LHCN-M2 (cell line): ENCODE measurements at places on chromosomes 4 and X.

GRCh38 chr4:52250154-52250553, 199.1 kb downstream of the SPATA18 start:
- peak; percentile 1 for DNase-seq

GRCh38 chr4:2598511-2599303, 62.3 kb downstream of the FAM193A start:
- DNase-seq, result no peak

DNA sequence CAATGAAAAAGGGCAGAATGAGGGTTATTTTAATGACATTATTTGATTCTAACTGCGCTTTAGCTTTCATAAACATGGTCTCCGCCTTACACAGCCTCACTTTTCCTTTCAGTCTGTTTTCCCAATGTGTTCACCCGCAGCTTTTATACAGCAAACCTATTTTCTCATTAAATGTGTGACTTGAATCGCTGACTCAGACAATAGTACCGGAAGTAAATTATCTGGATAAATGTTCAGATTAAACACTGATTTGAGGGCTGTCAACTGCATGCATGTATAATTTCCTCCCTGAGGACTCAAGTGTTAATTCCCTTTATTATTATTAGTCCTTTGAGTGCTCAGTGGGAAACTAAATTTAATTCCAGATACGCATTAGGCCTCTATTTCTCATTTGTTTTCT, 117.3 kb downstream of the FAM133A start:
- DNase-seq, result no peak

GRCh38 chr4:189202182-189202868, 738.3 kb upstream of the FRG1 start:
- peak; percentile 61 for DNase-seq

DNA sequence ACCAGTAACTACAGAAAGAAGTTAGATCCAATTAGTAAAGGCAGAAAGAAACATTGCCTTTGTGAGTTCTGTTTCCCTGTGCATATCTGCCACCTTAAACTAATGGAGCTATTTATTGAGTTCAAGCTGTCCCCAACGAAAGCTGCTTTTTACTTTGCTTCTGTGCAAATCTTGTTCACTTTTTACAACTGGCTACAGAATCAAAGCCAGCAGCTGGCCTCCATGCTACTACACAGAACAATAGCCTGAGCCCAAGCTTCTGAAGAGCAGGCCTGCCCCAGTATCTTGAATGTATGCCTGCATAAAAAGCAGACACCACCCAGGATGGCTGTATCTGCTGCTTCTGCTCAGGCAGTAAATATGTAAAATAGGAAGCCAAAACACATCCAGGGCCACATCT, 28.1 kb downstream of the ANK2 start:
- no peak for DNase-seq

DNA sequence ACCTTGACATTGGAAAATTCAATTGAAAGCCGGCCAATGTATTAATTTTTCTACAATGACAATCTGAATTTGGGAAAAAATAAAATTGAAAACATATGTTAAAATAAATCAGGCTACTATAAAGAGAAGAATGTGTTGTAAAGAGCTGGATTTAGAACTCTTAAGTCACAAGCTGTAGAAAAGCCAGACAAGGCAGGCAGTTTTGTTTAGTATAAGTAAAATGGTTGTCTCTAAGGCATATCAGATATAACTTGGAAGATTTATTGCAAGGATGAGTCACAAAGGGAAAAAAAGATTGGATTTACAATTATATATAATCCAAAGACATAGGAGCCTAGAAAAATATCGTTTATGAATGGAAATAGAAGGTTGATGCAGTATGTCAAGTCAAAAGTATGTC, 549.1 kb upstream of the EPHA5 start:
- DNase-seq, result no peak

DNA sequence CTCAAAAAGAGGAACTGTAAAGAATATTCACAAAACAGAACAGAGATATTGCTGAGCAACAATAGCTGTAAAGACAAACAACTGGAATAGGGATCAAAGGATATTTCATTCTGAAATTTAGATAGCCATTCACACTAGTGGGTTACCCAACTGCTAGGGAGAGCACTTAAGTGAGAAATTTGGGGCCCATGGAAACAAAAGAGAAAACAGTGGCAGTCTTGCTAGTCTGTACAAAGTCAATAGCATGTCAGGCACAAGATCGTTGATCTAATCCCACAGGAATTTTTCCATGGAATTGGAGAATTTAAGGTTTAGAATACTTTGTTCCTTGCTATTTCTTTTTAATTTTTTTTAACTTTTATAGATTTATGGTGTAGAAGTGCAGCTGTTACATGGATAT, 467.0 kb downstream of the PCDH18 start:
- DNase-seq, result peak; percentile 76

DNA sequence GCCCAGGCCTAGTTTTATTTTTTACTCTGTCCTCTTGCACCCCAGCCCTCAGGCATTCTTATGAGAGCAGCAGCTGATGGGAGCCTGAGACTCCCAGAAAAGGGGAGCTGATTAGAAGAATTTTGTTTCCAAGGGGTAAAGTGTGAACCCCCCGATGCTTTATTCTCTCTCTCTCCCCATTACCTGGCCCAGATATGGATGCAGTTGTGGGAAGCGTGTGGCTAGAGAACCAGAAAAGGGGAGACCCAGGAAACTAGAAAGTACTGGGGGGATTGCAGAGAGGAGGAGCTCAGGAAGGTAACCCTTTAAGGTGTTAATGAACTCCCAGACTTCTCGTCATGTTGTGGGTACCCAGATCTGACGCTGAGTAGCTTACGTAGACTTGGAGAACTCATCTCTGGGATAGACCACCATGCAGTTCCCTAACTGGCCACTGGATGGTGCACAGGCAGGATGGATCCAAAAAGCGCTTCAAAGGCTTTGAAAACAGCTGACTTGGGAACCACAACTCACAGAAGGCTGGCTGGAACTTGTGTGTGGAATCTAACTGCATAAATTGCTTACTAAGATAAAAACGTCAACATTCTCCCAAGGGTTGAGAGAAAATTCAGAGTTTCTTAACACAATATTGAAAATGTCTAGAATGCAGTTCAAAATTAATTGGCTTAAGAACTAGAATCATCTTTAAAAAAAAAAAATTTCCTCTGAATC, 64.7 kb downstream of the TBC1D14 start:
- peak; percentile 84 for DNase-seq

DNA sequence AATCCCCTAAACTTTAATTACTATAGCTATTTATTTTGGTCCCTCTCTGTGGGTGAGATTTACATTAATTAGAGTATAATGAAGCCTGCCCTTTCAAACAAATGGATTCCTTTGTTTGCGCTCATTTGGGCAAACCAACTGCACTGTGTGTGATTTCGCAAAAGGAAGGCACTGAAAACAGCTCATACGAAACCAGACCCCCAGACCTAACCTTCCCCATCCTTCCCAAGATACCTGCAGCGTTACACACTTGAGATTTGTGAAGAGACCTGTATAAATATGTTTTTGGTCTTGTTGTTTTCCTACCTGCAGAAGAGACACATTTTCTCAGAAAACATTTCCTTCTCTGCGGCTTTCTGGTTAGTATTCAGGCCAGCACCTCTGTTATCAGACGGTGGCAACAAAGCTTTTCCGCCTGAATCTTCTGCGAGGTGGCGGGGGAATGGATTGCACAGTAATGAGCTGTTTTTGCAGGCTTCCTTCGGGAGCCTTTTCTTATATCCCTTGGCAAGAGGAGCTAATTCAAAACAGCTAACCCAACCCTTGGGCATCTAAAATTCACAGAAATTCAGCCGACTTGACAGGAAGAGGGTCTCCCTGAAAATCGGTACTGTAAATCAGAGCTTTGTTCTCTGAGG, 47.6 kb downstream of the CBLL2 start:
- DNase-seq, result no peak

- DNase-seq, result peak; percentile 64
Measured at GRCh38 chr4:155338196-155338595, 38.6 kb downstream of the MAP9 start.

DNA sequence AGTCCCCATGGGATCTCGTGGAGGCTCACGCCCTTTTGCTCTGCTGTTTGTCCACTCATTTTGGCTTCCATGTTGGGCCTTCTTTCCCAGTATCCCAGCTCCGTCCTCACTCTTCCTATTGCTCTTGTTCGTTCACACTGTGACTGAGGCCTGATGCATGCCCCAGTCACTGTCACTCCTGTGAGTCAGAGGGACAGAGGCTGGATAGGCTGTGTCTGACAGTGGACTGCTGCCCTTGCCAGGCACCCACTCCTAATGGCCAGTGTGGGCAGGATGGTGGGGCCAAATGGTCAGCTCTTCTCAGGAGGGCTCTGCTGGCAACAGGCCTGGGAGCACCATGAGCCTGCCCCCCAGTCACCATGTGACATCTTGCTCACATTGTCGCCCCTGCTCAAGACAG, 40.0 kb downstream of the HADH start:
- DNase-seq, result peak; percentile 70

DNA sequence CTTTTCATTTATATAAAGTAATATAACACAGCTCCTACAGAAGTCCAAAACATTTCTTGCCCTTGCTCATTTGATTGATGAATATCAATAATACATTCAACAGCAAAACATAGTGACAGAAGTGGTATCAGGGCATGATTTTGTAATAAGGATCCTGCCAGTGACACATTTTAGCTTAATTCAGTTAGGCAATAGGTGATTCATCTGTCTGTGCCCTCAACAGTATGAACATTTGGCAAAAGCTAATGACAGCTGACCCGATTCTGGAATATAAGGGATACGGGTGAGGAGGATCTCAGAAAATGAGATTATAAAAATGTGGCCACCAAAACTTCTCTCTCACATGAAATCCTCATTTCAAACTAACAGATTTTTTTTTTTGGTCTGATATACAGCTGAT, 294.0 kb downstream of the CAMK2D start:
- peak; percentile 95 for DNase-seq

- DNase-seq, result peak; percentile 43
Measured at GRCh38 chrX:129653971-129654651, 645 bp downstream of the APLN start.

DNA sequence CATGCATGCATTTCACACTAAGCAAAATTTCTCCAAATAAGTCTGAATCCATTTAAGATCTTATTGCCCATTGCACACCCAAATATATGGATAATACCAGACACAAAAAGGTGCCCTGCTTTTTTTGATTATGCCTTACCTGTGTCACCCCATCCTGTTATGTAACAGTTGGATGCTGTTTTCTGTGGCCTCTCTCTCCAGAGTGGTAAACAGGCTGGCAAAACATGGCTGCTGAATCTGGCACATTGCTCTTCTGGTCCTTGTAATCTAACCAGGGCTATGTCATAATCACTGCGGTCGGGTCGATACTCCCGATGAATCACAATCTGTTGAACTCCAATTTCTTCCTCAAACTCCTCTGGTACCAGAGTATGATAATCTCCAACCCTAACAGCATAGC, 70.1 kb downstream of the PRSS12 start:
- DNase-seq, result peak; percentile 77

- no peak for DNase-seq
Measured at GRCh38 chrX:5314148-5314547, 914.5 kb downstream of the NLGN4X start.

DNA sequence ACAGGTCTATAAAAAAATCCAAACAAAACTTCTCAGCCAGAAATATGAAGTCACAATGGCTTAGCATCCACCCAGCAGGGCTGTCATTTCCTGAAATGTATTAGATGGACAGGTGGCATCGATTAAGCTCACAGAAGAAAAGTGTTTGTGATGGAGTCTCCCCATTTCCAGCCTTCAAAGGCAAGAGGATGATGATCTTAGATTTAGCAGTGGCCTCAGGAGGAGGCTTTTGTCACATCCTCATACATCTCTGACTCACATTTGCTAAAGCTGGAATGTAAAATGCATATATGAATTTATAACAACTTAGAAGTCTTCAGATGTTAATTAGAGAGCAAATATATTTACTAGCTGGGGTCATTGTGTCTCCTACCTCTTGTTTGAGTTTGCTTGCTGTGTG, 441.9 kb downstream of the SPRY1 start:
- no peak for DNase-seq

DNA sequence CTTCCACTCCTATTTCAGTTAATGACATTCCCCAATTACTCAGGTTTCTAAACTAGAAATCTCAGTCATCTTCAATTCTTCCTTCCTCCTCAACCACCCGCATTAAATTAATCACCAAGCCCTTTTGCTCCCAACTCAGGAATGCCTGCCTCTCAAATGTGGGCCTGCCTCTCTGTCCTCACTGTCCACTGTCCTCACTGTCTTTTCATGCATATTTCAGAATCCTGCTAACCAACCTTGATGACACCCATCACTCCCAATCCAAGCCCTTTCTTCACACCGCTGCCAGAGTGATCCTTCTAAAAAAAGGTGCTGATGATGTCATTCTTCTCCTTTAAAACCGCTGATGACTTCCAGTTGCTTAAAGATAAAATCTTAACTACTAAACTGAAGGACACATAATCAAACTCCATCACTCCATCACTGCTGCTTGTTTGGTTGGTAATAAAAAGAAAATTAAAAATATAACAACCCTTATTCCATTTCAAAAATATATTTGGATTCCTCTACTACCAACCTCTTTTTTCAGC, 5.1 kb upstream of the APBB2 start:
- DNase-seq, result no peak

DNA sequence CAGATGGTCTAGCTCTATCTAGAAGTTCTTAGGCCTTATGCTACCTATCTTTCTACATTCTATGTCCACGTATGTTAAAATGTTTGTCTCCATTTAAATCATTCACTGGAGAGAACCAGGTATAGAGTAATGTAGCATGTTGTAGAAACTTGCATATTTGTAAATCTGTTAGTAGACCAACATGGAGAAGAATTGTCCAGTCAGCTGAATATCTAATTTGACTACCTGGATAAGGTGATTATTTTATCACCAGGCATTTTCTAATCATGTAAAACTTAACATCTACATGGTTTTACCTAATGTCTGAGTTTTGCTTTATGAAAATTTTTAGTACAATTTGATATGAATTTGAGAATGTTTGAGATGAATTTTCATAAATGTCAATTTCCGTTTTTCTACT, 19.5 kb downstream of the REST start:
- no peak for DNase-seq

GRCh38 chrX:110804446-110804845, 8.8 kb upstream of the CHRDL1 start:
- DNase-seq, result no peak

GRCh38 chr4:138891631-138892031, 124.0 kb upstream of the NOCT start:
- peak; percentile 5 for DNase-seq

GRCh38 chrX:77434962-77435361, 12.2 kb upstream of the FGF16 start:
- DNase-seq, result no peak

GRCh38 chr4:70559211-70559830, 32.7 kb upstream of the AMBN start:
- DNase-seq, result peak; percentile 45

DNA sequence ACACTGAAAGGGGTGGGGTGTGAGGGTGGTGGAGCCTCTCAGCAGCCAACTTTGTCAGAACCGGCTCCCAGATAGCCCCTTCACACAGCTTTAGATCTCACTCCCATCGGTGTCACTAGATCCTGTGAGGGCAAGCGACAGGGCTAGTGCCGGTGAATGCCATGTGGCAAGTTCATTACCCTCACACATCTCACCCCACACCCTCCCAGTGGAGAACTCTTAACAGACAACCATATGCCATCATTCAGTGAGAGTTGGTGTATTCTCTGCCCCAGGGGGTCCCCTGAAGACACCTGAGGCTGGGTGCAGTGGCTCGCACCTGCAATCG, 15.3 kb downstream of the SEPTIN6 start:
- no peak for DNase-seq

GRCh38 chr4:150960079-150960478, 55.0 kb downstream of the LRBA start:
- DNase-seq, result peak; percentile 44

GRCh38 chr4:102592256-102592655, 91.1 kb downstream of the NFKB1 start:
- no peak for DNase-seq
